ENCODE measurements at places on chromosomes 2 and 18.

- DNase-seq, result no peak
These were observed 73.4 kb upstream of the ID2 start for GRCh38 chr2:8608411-8608954.

DNA sequence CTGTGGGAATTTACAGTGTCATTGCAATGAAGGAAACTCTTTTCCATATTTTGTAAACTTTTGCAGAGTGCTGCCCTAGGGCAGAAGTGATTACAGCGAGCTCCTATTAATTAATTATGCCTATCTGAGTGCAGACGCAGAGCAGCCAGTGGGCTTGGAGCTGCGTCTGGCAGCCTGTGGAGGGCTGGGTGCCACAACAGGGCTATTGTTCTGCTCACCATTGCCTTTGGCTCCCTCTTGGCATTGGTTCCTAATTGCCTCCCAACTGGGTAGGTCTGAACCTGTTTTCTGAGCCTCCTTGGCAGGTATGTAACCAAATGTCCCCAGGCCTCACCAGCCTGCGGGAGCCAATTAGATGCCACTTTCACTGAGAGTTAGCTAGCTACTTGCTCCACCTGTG lies 25.6 kb upstream of the ITGB6 start:
- no peak for DNase-seq

GRCh38 chr2:12005886-12006681 lies 259.7 kb downstream of the LPIN1 start:
- DNase-seq, result peak; percentile 73

DNA sequence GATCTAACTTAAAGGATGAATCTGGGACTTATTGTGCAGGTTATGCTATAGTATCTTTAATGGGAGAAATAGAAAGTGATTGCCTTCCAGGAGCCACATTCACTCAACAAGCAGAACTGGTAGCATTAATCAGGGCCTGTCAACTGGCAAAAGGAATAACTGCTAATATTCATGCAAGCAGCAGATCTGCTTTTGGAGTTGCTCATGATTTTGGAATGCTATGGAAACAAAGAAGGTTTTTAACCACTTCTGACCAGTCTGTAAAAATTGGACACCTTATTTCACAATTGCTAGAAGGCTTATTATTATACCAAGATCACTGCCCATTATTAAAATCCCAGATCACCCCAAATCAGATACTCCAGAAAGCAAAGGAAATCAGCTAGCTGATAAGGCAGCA lies 200.4 kb downstream of the MREG start:
- DNase-seq, result no peak

DNA sequence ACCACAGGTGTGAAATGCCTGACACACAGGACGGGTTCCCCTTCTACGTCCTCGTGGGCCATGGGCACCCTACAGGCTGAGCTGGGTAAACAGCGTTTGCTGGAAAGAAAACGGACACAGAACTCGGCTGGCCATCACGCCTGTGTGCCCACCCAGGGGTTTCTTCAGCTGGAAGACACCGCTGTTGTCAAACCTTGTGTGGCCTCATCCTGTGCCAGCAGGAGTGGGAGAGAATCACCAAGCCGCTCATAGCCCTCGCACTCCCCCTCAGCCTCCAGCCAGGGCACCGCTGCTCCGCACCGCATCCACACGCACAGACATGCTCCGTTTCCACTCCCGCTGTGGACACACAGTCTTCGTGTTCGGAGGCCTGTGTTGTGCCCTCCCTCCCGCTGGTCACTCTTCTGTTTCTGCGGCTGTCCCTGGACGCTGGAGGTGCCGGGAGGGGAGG lies 161.4 kb downstream of the PXDN start:
- no peak for DNase-seq

- DNase-seq, result no peak
These were observed 11.2 kb upstream of the CALCRL start for GRCh38 chr2:187459256-187459655.

DNA sequence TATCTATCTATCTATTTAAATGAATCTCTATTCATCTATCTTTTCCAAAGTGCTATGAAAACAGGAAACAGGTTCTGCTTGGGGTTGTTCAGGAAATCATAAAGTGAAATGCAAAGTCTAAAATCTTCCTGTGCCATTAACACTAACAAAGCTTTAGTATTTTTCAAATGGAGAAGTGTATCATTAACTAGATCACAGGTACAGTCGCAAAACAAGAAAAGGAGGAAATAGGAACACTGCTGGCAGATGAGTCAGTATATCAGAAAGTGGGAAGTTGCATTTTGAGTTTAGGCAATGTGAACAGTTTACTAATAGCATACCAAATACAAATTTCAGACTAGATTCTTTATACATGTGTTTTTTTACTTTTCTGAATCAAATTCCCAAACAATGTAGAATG lies 888.5 kb upstream of the FSHR start:
- no peak for DNase-seq

DNA sequence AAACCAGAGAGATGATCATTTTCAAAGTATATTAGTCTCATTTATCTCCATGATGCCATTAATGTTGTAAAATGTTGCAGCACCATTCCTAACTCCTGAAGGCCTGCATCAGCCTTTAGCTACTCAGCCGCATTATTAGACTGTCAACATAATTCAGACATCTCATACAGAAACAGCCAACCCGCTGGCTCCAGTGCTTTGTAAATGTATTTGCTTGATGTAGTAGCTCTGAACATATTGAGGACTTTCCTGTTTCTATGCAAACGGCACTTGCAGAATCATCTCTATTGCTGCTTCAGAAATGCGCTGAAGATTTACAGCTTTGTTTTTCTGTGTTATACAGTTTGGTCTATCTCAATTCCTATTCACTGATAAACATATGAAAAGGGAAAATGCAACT lies 372.2 kb downstream of the DSEL start:
- DNase-seq, result no peak

GRCh38 chr2:117957616-117958015 lies 56.3 kb downstream of the CCDC93 start:
- no peak for DNase-seq

GRCh38 chr2:189086250-189086649 lies 93.3 kb downstream of the COL5A2 start:
- DNase-seq, result no peak

- DNase-seq, result no peak
These were observed 34.2 kb downstream of the ROCK2 start for GRCh38 chr2:11310212-11310611.

GRCh38 chr2:237143676-237144440 lies 58.2 kb downstream of the COPS8 start:
- no peak for DNase-seq

GRCh38 chr2:42888321-42889245 lies 96.2 kb upstream of the HAAO start:
- DNase-seq, result no peak

- no peak for DNase-seq
These were observed 5.4 kb upstream of the CWC22 start for GRCh38 chr2:180012523-180012922.

GRCh38 chr2:88568179-88568578 lies 59.1 kb downstream of the EIF2AK3 start:
- DNase-seq, result no peak

GRCh38 chr2:240869956-240870875 lies 1.6 kb downstream of the AGXT start:
- no peak for DNase-seq

GRCh38 chr2:219261024-219261855 lies 7.5 kb upstream of the TUBA4A start:
- no peak for DNase-seq

- DNase-seq, result no peak
These were observed 125.3 kb downstream of the PIK3C3 start for GRCh38 chr18:42080340-42080739.

DNA sequence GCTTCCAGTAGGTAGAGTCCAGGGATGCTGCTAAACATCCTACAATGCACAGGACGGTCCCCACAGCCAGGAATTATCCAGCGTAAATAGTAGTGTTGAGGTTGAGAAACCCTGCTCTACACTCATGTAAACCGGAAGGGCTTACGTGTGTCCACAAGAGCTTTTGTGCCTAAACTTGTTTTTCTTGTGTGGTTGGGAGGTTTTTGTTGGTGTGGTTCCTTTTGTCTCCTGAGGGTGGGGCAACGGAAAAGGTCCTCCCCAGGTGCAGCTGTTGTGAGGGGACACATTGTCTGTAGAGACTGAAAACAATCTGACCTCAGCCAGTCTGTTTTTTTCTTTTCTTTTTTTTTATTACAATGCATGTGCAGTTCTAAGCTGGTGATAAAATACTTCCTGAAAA lies 72.7 kb upstream of the MGAT5 start:
- no peak for DNase-seq

DNA sequence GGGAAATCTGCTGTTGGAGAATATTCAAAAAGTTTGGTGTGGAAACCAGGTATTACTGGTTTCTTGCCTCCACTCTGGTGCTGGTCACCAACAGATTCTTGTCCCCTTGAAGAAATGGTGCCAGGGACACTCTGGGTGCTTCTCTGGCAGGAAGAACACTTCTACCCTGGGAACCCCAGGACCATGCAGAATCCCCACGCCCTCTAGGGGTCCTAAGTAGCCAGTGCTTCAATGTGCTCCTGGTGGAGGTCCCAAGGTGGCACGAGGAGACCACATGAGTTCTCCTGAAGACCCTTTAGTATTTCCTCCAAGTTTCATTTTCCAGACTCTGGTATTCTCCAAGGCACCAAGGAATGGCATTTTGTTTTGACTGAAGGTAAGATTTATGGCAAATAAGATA lies 380.6 kb downstream of the TSN start:
- DNase-seq, result no peak

DNA sequence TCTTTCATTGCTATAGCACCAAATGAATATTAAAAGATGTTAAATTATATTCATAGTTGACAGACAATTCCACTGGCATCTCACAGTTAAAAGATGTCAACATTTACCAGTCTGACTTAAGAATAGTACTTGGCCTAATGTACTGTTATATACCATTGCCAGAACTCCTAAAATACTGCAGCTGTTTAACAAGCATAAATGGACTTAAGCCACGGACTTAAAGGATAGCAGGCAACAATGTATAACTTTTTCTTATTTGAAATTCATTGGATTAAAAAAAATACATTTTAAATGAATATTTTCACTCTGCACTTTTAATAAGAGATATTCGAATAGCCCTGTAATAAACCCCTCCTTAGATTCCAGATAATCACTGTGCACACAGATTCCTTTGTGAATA lies 3.8 kb downstream of the TCF4 start:
- no peak for DNase-seq

DNA sequence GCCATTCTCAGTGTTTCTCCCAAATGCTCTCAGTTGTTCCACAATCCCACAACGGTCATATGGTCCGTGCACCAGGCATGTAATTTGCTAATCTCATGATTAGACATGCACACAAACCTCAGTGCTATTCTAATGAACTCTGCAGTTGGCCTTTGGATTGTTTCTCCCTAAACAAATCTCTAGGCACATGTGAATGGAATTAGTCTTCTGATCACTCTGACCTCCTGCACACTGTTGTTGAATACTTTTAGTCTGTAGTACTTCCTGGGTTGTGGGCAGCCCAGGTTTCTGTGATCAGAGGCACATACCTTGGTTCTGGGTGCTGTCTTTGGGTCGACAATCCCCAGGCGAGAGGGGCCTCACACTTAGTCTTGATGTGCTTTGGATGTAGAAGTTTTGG lies 498.7 kb upstream of the SPRED2 start:
- no peak for DNase-seq

DNA sequence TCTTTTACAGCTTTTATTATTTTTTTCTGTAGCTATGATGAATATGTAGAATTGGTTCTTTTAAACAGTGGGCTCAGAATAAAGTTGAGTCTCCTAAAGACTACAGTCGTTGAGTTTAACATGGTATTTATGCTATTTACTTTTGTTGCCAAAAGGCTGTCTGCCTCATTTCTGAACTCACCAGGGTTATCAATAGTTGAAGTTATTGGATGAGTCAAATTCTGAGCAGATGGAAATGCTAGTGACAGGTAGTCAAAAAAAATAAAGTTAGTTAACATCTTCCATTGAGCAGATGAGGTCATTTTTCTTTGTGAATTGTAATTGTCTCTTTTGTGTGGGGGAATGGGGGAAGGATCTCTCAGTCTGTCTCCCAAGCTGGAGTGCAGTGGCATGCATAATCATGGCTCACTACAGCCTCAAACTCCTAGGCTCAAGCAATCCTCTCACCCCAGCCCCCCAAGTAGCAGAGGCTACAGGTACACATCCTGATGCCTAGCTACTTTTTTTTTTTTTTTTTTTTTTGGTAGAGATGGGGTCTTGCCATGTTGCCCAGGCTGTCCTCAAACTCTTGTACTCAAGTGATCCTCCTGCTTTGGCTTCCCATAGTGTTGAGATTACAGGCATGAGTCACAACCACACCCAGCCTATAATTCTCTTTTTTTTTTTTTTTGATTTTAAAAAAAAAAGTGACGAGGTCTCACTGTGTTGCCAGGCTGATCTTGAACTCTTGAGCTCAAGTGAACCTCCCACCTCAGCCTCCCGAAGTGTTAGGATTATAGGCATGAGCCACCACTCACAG lies 8.9 kb downstream of the PAPOLG start:
- DNase-seq, result no peak

- no peak for DNase-seq
These were observed 56.5 kb downstream of the SLC8A1 start for GRCh38 chr2:40395169-40396073.

DNA sequence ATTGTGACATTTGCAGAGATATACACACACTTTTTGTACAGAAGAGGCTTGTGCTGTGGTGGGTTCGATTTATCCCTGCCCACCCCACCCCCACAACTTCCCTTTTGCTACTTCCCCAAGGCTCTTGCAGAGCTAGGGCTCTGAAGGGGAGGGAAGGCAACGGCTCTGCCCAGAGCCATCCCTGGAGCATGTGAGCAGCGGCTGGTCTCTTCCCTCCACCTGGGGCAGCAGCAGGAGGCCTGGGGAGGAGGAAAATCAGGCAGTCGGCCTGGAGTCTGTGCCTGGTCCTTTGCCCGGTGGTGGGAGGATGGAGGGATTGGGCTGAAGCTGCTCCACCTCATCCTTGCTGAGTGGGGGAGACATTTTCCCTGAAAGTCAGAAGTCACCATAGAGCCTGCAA lies 40.0 kb downstream of the STEAP3 start:
- DNase-seq, result no peak

DNA sequence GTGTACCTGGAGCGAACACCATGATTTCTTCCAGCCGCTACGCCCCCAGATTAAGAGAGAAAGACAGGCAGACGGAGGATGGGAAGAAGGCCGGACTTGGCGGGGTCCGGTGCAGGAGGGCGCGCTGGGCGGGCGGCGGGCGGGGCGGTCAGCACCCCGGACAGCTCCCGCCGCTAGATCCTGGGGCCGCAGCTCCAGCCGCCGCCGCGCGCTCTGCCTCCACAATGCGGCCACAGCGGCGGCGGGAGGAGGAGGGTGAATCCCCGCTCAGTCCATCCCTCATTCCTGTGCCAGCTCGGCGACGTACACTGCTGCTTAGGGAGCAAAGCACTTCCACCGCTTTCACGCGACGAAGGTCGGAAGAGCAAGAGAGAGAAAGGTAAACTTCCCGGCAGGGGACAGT lies at the start of gene AKAIN1:
Gene AKAIN1 (minus strand): TSS at position 226 of the 403 bp plus-strand sequence. CDS start 204 bp downstream, at position 22.
- peak; percentile 24 for DNase-seq

GRCh38 chr2:10407432-10407831 lies 40.7 kb downstream of the ODC1 start:
- no peak for DNase-seq

GRCh38 chr2:170710609-170710979 lies 4.5 kb upstream of the SP5 start:
- DNase-seq, result no peak

- no peak for DNase-seq
These were observed 35.2 kb downstream of the MOGAT1 start for GRCh38 chr2:222706616-222707015.

- DNase-seq, result no peak
These were observed 19.8 kb downstream of the CCDC88A start for GRCh38 chr2:55399815-55400214.
